ENCODE measurements at places on chromosomes 16 and 17. TPM values are rescaled to one million over a fixed set of nuclear protein-coding genes. Genes with fewer than 3 reads are reported as not detected.

Gene CDH13
- not detected for total RNA-seq

Gene BAHCC1
- not detected for total RNA-seq

Gene TNFSF13
- 1.5 TPM for total RNA-seq

Gene CRYBA1
- not detected for total RNA-seq

Gene ATP1B2
- total RNA-seq: 0.06 TPM

Gene C16orf89
- total RNA-seq: not detected

Gene KRTAP2-3
- not detected for total RNA-seq

Gene ENPP7
- total RNA-seq: not detected

Gene ABCA6
- total RNA-seq: 0.24 TPM

GRCh38 chr16:83747936-83748335, 59.8 kb upstream of the HSBP1 start:
- no peak for ATAC-seq
- H3K4me1 ChIP-seq: no peaks in the 10 kb centered on the region
- no peak overlapping the region for H3K27ac ChIP-seq
- H3K4me3 ChIP-seq: no peak overlapping the region

DNA sequence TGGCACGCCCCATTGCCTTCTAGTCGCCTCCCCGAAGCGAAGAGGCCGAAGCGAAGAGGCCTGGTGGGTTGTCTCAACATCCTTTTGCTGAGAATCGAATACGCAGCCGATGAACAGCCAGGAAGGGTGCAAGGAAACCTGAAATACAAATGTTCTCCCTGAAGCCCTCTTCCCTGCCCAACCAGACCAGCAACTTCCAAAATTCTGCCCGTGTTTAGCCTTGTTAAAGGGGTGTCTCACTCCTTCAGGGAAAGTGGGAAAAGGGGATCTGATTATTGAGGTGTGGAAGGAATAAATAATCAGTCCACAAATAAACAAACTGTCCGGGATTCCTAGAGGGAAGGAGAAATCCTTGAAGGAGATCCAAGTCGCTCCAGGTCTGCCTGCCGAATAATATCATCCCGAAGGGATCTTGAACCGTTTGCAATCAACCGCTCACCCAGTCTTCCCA, 1.4 kb upstream of the FOXC2 start:
- no peak overlapping the region for H3K27ac ChIP-seq
- peaks cover 5% of the 10 kb centered on the region for H3K4me1 ChIP-seq
- no peak for ATAC-seq
- no peaks in the 10 kb centered on the region for H3K36me3 ChIP-seq
- no peak overlapping the region for H3K4me3 ChIP-seq

- peaks cover 16% of the 10 kb centered on the region for H3K27me3 ChIP-seq
- H3K36me3 ChIP-seq: no peaks in the 10 kb centered on the region
- ATAC-seq: no peak
- no peaks in the 10 kb centered on the region for H3K4me1 ChIP-seq
- no peak overlapping the region for H3K27ac ChIP-seq
Measured at GRCh38 chr16:55871411-55872038, 3.6 kb downstream of the CES5A start.

GRCh38 chr17:15404106-15405057, 63.0 kb upstream of the TEKT3 start:
- no peaks in the 10 kb centered on the region for H3K4me1 ChIP-seq
- H3K27me3 ChIP-seq: peaks cover 11% of the 10 kb centered on the region
- no peak overlapping the region for H3K27ac ChIP-seq
- no peak overlapping the region for H3K4me3 ChIP-seq
- no peak for ATAC-seq
- H3K36me3 ChIP-seq: no peaks in the 10 kb centered on the region

DNA sequence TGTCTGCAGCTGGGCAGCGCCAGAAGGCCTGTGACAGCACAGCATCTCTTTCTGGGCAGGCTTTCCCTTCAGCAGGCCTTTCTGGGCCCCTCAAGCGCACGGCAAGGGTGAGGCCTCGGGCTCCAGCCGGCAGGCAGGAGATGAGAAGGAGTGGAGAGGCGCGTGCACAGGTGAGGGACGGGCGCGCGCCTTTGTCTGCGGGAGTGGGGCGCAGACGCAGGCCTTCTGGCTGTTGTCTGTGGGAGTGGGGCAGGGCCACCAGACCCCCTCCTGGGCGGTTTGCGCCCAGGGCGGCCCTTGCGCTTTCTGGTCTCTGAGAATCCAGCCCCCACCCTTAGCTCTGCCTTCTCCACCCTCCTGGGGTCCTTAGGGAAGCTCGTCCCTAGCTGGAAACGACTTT, 6.5 kb downstream of the ZNF205 start:
- H3K4me1 ChIP-seq: peaks cover 5% of the 10 kb centered on the region
- ATAC-seq: no peak
- H3K36me3 ChIP-seq: no peaks in the 10 kb centered on the region

DNA sequence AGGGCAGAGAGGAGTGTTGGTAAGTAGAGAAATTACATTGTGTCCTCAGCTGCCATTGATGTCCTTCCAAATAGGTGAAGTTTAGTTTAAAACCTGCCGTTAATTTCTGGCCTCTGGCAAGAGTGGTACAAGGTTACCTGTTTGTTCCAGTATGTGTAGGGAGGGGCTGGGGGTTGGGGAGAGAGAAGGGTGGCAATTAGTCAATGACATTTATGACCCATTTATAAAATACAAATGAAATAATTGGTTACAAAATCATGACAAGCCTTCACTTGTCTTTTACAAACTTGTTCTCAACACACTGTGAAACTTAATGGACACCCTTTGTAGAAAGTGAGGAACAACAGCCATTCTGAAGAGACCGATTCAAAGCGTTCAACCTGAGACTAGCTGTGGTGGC, 281.0 kb downstream of the FTO start:
- H3K27me3 ChIP-seq: no peaks in the 10 kb centered on the region
- H3K4me1 ChIP-seq: no peaks in the 10 kb centered on the region
- no peaks in the 10 kb centered on the region for H3K36me3 ChIP-seq
- no peak overlapping the region for H3K4me3 ChIP-seq
- no peak for ATAC-seq

DNA sequence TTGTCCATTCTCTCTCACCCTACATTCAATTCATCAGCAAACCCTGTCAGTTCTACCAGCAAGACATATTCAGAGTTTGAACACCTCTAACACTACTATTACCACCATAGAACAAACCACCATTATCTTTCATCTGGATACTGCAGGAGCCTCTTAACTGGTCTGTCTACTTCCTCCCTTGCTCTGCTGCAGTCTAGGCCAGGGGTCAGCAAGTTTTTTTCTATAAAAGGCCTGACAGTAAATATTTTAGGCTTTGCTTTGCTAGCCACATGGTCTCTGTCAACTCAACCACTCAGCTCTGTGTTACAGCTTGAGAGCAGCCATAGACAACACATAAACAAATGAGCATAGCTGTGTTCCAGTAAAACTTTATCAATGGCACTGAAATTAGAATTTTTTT, 13.8 kb downstream of the KCTD19 start:
- peaks cover 32% of the 10 kb centered on the region for H3K4me1 ChIP-seq
- ATAC-seq: no peak
- peak overlapping the region; percentile 95 for H3K27ac ChIP-seq
- peaks cover 3% of the 10 kb centered on the region for H3K27me3 ChIP-seq
- H3K4me3 ChIP-seq: peak overlapping the region; percentile 53

- H3K4me3 ChIP-seq: peak overlapping the region; percentile 97
- peaks cover 20% of the 10 kb centered on the region for H3K36me3 ChIP-seq
- H3K4me1 ChIP-seq: peaks cover 22% of the 10 kb centered on the region
Measured at GRCh38 chr16:12802661-12803060, 1.0 kb downstream of the CPPED1 start.

DNA sequence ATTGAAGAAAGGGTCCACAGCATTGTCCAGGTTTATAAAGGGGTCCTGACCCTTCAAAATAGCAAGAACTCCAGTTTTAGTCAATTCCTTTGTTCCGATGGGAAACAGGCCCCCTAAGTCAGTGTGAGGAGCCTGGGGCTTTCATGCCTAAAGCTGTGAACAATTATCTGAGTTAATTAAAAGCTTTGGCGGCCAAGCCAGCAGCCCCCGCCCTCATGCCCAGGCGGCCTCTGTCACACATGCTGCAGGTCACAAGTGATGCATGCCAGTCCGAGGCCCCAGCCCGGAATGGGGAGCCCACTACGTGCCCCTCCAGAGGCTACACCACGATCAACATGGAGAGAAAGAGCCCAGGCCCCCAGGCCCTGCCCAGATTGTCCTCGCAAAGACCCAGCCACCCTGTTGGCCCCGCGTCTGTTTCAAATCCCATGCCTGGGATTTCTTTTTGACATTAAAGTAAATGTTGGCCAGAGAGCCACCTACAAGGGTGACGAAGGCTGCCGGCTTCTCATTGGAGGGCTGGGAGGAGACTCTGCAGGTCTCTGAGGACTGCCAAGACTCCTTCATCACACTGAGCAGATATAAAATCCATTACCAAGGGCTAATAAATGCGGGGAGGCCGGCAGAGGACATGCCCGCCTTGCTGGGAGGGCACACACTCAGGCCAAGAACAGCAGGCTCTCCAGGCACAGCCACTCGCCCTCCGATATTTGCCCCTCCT, 14.5 kb upstream of the PITPNM3 start:
- no peak for ATAC-seq
- peaks cover 3% of the 10 kb centered on the region for H3K27me3 ChIP-seq
- H3K4me3 ChIP-seq: no peak overlapping the region
- H3K36me3 ChIP-seq: peaks cover 6% of the 10 kb centered on the region

DNA sequence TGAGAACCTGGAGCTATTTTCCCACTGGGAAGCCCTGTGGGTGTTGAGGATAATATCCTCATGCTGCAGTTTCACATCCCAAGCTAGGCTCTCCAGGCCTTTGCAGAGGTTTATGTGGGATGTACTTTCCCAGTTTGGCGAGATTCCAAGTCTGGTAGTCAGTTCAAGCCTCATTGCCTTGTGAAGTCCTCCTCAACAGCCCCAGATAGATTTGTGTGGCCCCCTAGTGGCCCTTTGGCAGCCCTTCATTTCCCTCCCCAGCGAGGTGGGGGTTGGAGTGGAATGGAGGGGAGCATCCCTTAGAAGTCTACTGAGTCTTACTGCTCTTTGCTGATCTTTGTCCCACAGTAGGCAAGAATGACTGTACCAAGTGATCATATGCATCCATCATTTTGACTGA, 137.9 kb downstream of the CDH11 start:
- no peak overlapping the region for H3K4me3 ChIP-seq
- H3K27me3 ChIP-seq: no peaks in the 10 kb centered on the region
- H3K27ac ChIP-seq: no peak overlapping the region
- ATAC-seq: no peak
- no peaks in the 10 kb centered on the region for H3K36me3 ChIP-seq
